Posterior cingulate gyrus (tissue), 11 donors: ENCODE measurements at places on chromosomes 7 and 10.
A peak's percentile ranks its signal among the peaks of the same experiment; 100 is the strongest.

GRCh38 chr7:57328457-57328856 lies 121.5 kb upstream of the ZNF716 start:
- DNase-seq, result no peak

DNA sequence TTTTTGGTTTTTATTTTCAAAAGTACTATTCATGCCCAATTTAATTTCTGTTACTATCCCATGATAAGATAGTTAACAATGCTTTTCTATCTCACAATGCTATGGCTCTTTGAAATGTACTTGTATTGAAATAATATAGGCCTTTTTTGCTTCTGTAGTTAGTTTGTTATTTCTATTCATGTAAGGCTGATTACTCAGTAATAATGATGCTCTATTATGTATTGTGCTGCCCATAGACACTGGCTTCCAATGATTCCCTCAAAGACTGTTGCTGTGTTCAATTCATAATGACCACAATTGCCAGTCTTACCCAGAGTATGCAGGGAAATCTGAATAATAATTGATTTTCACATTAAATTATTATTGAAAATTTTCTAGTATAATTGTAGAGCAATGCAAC lies 155.5 kb upstream of the POT1 start:
- DNase-seq, result no peak

GRCh38 chr10:72502581-72502980 lies 123.3 kb downstream of the MICU1 start:
- DNase-seq, result no peak

GRCh38 chr7:41809940-41810576 lies 107.2 kb upstream of the INHBA start:
- DNase-seq, result no peak

GRCh38 chr10:129759214-129760002 lies 204.7 kb downstream of the EBF3 start:
- DNase-seq, result no peak

- DNase-seq, result no peak
Observed at GRCh38 chr7:25565949-25566348, 337.7 kb upstream of the NPVF start.

DNA sequence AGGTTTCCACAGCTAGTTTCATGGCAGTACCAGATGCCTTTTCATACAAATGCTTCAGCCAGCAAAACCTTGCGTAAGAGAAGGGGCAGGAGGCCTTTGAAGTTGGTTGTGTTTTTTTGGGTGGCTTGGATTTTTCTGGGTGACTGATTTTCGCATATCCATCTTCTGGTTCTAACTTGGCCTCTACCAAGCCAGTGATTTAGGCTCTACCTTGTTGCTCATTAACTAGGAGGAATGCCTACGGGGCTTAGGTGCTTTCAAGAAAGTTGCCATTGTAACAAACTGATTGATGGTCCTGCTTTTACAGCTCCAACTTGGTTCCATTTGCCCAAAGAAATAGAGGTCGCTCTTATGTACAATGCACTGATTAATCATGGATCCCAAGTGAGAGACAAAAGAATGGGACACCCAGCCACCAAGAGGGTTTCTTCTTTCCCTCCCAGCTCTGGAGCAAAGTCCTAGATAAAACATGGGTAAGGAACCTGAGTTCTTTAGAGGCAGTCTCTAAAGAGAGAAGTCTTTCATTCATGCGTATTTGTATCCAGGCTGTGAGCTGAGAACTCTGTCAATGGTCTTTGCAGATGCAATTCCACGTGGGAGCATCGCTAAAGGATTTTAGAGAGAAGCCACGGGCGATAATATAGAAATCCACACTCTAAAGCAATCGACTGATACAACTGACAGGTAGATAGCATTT lies 92.1 kb upstream of the FGFR2 start:
- no peak for DNase-seq

- no peak for DNase-seq
Observed at GRCh38 chr7:129832701-129833227, 120.0 kb downstream of the UBE2H start.

GRCh38 chr10:104139221-104139620 lies 17.2 kb downstream of the SFR1 start:
- no peak for DNase-seq

DNA sequence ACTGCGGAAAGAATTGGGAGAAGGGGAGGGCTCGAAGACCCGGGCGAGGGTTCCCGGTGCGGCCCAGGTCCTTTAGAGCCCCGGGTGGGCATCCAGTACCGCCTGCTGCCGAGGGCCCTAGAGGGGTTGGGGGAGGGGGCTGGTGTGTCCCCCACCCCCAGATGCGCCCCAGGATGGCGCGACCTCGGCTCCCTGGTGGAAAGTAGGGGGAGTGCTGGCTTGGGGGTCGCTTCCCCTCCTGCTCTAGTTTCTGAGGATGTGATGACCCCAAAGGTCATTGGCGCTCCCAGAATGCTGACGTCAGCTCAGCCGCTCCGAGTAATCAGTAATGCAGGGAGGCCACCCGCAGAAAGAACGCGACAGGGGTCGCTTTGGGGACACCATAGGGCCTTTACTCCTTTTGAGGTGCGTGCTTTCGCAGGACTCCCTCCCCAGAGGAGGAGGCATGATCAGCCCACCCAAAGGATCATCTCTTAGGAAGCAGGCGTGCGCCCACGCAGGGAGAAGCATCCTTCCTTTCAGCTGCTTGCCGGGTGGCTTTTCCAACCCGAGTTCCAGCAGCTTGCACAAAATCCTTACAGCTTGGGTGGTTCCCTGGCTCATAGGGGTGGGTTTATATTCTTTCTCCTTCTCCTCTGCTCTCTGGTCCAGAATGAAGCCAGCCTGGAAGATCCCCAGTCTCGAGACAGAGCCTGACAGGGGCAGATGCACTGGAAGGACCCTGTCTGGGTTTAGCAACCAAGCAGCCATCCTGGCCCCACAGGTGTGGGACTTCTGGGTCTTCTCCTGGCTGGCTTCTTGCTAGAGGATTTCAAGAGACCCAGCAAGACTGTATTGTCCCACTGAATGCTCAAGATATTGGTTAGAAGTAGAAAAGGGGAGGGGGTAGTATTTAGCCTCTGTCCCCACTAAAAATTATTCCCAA lies 1.3 kb upstream of the PRKAG2 start:
- peak; percentile 54 for DNase-seq

DNA sequence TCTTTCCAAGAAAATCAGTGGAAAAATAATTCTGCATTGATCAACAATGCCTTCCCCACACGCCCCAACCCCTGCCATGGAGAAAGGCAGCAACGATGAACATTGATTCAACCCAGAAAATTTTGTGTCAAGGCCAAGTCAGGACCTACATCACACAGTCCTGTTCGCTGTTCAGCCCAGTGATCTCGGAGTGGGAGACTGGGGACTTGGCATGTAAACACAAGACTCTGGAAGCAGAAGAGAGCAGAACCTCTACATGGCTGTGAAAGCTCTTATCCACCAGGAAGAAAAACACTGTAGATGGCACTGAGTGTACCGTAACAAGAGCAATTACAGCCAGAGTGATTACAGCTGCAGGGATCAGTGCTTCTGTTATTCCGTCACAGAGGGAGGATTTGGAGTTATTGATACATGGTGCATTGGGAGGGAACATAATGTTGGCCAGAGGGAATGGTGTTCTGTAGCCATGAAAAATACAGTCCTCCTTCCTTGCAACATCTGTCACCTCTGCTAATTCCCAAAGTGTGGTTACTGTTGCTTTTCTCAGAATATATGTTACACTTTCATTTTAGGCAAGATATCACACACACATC lies 136.6 kb downstream of the IQUB start:
- no peak for DNase-seq
